ENCODE measurements at places on chromosomes 4 and X.

DNA sequence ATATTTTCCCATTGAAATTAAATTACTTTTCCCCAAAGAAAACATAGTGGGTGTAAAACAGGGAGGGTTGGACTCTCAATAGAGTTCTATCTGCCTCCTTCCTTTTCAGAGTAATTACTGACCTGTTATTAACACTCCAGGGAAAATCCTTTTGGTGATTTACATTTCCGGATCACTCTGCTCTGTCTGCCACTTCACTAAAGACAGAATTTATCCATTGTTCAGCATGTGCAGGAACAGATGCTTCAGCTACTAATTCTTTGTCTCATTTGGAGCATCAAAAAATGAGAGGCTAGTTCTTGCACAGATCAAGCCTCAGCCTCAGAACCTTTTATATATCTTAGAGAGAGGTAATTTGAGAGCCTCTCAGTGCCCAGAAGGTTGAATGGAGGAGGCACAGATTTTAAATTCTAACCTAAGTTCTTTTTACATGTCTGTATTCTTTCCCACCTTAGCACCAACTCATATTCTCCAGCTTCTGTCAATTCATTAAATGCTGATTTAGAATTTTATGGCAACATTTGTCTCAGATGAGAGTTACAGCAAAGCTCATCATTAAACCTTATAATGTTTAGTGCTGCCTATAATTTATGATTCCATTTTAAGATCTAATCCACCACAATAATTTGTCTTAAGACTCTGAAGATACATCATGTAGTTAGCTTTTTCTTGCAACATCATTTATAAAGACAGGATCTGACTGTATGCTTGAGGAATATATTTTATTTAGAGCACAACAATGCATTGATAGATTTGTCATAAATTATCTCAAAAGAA lies 1494.4 kb downstream of the STIM2 start:
- DNase-seq = no peak

GRCh38 chrX:100731441-100732281 lies at the start of gene SYTL4:
SYTL4 (minus strand) TSS chrX:100732121; CDS start chrX:100702037, 30,084 bp downstream.
- no peak for DNase-seq

- DNase-seq = no peak
Measured at GRCh38 chr4:114487101-114487500, 111.5 kb upstream of the UGT8 start.

GRCh38 chrX:21529771-21530170 lies 128.4 kb downstream of the KLHL34 start:
- DNase-seq = peak; percentile 63

DNA sequence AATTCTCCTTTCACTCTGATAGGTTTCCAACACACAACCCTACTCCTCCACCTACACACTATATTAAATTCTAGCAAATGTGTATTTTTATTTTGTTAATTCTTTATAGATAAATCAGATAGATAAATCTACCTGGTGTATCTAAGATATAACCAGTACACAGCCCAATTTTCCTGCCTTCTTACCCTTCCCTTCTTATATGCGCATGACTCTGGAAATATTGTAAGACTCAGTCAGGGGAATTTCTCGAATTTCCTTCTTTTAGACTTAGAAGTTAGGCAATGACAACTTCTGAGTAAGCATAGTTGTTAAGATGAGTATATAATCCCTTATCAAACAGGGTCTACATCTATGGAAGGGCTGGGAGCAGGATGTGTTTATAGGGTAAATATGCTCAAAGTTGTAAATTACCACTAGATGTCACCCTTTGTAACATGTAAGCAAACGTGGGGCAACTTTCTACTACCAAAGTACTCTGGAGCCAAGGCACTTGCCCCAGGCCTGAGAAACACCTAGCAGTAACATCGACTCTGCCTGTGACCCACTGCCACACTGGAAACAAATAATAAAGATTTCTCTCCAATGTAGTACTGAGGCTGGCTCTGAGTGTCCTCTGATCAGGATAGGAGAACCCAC lies 444.7 kb downstream of the IQCM start:
- peak; percentile 68 for DNase-seq

DNA sequence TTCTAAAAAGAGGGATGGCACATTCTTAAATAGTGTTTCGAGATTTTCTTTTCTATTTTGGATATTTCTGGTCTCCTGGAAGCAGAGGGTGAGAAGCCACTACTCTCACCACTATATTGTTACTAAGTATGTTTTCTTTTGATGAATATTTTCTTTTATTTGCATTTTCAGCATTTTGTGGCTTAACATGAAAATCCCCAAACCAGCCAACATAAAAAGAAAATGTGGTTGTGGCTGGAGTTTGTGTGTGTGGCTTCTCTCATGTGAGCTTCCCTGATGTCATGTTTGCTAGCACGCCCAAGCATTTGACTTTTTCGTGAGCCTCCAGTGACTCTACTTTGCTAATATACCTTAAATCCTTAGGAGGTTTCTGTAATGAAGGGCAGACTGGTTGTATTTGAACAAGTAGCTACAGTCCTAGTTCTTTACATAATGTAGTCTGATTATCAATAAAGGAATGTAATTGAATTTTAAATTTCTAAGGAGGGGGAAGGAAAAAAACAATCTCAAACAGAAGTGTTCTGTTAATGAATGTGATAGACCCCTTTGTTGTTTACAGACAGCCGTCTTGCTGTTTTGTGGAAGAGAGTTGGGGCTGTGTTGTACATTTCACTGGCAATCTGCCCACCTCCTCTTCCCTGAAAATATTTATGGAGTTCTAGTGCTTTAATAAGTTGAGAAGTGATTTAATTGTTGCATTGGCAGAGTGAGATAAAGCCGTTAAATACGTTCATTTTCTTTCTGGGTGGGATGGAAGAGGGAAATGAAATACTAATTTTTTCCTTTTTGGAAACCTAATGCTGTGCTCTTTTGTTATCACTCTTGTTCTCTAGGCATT lies 114.6 kb downstream of the ARHGAP10 start:
- no peak for DNase-seq

- DNase-seq = peak; percentile 47
Measured at GRCh38 chrX:97039363-97040029, 155.8 kb downstream of the RPA4 start.

DNA sequence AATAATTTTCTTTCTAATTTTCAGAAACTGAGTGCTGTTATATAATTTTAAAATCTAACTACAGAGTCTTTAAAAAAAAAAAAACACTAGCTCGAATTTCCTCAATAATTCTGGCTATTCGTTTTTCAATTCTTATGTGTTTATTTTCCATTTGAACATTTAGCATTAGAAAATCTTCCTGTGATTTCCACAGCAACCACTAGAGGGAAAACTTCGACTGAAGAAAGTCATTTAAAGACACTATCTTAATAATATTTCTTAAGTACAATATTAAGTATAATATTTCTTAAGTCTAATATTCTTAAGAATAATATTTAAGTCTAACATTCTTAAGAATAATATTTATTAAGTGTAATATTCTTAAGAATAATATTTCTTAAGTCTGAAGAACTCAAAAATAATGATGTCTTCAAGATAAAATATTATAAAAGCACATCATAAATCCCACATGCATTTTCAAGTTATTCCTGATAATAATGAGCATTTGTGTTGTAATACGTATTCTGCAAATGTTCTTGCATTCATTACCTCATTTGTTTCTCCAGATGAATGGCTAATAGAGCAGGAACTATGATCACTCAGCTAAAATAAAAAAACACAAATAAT lies 118.4 kb upstream of the WDR17 start:
- DNase-seq = peak; percentile 46

GRCh38 chrX:29952016-29952415 lies 263.3 kb upstream of the MAGEB2 start:
- DNase-seq = peak; percentile 48

DNA sequence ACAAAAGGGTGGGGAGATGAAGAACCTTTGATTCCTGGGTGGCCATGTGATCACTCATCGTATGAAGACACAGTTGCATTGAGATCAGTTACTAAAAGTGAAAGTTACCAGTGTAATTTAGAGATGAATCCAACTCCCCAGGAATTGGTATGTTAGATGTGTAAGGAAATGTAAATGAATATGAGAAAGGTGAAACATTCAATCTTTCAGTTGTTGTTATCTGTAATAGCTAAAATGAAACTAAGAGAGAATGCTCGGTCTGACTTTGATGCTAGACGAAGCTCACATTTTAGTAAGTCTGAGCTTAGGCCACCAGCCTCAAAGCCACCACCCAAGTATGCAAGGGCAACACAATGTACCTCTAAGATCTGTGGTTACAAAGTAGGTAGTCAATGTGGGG lies 194.3 kb upstream of the POF1B start:
- no peak for DNase-seq

GRCh38 chrX:155778844-155779553 lies 102.1 kb upstream of the VAMP7 start:
- no peak for DNase-seq

DNA sequence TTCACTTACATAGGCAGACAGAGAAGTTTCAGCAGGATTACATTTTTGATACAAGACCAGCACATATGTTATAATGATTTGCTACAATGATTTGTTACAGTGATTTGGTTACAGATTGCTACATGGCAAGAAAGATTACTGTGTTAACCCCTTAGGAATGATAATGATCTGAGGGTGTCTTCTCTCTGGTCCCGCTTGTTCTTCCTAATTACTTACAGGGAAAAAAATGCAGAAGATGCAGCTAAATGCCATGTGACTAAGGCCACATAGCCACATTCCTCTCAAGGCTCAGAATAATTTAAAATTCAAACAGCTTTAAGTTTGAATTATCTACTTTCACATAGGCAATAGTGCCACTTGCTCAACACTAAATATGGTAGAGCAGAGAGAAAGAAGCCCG lies 9.7 kb upstream of the LAP3 start:
- DNase-seq = no peak

DNA sequence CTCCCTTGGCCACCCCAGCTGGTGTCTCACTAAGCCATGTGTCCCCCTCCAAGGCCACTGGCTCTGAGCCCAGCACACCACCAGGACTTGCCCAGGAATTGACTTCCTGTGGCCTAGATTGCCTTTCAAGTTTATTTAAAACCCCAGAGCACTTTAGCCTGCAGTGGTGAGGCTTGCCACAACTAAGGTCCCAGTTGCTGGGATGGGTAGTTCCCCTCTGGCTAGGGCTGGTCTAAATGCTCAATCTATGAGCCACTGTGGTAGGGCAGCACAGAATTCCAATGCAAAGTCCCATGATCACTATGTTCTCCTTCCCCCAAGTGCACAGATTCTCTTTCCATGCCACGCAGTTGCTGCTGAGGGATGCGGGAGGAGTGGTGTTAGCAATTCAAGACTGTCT lies 61.1 kb upstream of the HCCS start:
- no peak for DNase-seq

GRCh38 chr4:122346503-122346902 lies 32.3 kb upstream of the ADAD1 start:
- DNase-seq = no peak

DNA sequence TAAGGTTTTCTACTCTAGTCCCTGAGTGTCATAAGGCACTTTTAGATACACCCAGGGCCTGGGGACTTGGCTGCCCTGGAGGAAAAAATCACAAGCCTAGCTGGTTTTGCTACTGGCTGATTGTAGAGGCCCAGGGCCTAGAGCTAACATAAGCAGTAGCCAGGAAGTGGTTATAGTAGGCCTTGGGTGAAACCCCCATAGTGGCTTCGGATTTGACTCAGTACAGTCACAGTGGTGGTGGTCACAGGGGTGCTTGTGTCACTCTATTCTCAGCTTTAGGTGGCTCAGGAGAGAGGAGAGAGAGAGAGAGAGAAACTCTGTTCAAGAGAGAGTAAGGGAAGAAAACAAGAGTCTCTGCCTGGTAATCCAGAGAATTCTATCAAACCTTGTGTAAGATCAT lies 194.5 kb upstream of the EDA2R start:
- no peak for DNase-seq

DNA sequence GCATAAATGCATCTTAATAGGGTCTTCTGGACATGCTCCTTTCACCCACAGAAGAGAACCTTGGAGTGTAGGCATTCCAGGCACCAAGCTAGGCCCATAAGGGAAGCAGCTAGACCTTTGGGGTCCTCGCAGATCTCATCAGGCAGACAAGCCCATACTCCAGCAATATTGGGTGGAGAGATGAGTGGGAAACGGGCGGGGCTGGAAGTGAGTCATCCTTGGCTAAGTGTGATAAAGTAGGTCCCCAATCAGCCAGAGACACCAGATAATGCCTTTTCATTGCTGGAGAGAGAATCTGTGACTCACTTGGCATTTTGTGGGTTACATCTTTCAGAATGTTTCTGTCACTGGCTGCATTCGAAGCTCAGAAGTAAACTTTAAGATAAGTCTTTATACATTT lies 133.3 kb upstream of the MBNL3 start:
- DNase-seq = peak; percentile 46

GRCh38 chr4:151228189-151229119 lies 48.5 kb upstream of the PRSS48 start:
- peak; percentile 67 for DNase-seq

GRCh38 chr4:11624370-11624769 lies 195.7 kb upstream of the HS3ST1 start:
- no peak for DNase-seq

DNA sequence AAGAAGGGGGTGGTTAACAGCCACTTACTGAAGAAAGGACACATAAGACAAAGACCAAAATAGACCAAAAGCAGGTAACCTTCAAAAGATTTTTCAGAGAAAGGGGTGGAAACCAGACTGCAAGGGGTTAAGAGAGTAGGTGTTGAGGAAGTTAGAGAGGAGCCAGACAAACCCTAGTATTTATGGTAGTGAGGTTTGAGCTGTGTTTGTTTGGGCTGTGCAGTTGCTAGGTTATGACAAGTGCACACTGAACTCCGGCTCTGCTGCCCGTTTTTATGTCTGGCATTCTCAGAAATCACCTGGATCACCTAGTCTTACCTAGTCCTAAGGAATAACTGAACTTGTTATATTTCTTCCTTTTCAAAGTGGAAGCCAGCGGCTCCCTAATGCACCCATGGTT lies 22.9 kb upstream of the G3BP2 start:
- no peak for DNase-seq

Measured in iris pigment epithelial cell (primary cell).